ENCODE measurements at places on chromosomes 6 and 20. TPM values are rescaled to one million over a fixed set of nuclear protein-coding genes. Genes with fewer than 3 reads are reported as not detected.

The RAET1L gene
- total RNA-seq, result not detected

The MEA1 gene
- total RNA-seq, result 90.9 TPM

The ENPP1 gene
- total RNA-seq, result 34.8 TPM

The GRM1 gene
- not detected for total RNA-seq

The CDC5L gene
- total RNA-seq, result 27.7 TPM

- H3K36me3 ChIP-seq, result no peaks in the 10 kb centered on the region
- no peaks in the 10 kb centered on the region for H3K27me3 ChIP-seq
- H3K4me1 ChIP-seq, result peaks cover 4% of the 10 kb centered on the region
- no peak overlapping the region for H3K4me3 ChIP-seq
- no peak overlapping the region for H3K27ac ChIP-seq
- DNase-seq, result no peak
Observed at GRCh38 chr20:19783966-19784401, 25.9 kb downstream of the RIN2 start.

DNA sequence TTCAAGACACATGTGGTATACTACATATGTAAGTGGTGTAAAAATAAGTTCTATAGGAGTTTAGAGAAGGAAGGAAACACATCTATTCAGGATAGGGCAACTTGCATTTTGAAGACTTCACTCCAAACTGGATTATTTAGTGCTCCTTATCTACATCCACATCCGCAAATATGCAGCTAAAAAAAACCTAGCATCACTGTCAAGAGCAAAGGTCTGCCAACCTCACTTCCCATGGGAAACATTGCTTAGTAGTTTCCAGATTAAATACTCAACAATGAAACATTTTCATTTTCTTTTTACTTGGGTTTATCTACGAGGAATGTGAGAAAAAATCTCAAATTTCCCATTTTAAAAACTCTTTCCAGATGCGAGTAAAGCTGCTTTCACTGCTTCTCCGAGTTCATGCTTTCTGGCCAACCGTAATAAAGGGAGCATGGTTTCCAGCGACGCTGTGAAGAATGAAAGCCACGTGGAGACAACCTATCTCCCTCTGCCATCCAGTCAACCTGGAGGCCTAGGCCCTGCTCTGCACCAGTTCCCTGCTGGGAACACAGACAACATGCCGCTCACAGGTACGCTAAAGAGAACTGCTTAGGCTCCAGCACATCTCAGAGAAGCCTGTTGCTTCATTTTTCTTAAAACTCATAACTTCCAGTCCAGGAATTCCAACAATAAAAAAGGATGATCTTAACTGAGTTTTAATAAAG is 48.2 kb downstream of the RFX6 start:
- no peaks in the 10 kb centered on the region for H3K27me3 ChIP-seq
- no peaks in the 10 kb centered on the region for H3K36me3 ChIP-seq
- H3K27ac ChIP-seq, result no peak overlapping the region
- no peaks in the 10 kb centered on the region for H3K4me1 ChIP-seq
- no peak for DNase-seq

- no peak for DNase-seq
- peaks cover 20% of the 10 kb centered on the region for H3K36me3 ChIP-seq
- no peak overlapping the region for H3K4me3 ChIP-seq
- peaks cover 36% of the 10 kb centered on the region for H3K4me1 ChIP-seq
- no peak overlapping the region for H3K27ac ChIP-seq
- no peaks in the 10 kb centered on the region for H3K27me3 ChIP-seq
Observed at GRCh38 chr6:75285283-75285639, 669 bp upstream of the TMEM30A start.

DNA sequence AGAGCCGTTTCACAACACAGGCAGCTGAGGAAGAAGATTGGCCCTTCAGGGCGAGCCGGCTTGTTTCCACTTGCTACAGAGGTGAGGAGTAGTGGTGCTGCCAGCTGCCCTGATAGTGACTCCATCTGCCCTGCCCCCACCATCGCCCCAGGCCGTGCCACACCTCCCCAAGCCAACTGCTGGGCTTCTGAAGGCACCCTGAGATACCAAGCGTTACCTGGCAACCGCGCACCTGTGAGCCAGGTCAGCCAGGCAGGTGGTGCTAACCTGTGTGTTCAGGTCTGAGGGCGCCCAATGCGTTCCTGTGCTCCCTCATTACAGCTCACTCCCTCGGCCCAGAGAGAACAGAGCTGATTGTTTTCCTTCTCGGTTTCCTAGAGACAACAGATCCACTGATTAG is 299.1 kb upstream of the ID4 start:
- no peaks in the 10 kb centered on the region for H3K4me1 ChIP-seq
- H3K27me3 ChIP-seq, result no peaks in the 10 kb centered on the region
- H3K4me3 ChIP-seq, result no peak overlapping the region

DNA sequence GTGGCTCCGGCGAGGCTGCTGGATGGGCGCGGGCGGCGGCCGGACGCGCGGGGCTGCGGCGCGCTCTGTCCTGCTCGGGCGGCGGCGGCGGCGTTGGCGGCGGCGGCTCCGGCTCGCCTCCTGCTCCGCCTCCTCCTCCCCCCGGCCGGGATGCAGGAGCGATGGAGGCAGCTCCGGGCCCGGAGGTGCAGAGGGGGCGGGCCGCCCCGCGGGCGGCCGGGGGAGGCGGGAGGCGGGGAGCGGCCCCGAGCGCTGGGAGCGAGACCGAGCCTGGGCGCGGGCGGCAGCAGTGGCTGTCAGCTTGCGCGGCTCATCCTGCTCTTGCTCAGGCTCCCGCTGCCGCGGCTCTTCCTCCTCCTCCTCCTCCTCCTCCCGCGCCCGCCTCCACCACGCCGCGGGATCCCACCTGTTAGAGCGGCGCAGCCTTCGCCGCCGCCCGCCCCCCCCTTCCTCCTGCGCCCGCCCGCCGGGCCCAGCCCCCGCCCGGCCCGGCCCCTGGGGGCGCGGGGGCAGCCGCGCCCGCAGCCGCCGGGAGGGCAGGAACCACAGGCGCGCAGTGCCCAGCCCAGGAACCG is at the start of gene NOL4L:
Gene NOL4L, minus strand, starts transcription at position 323 of the 575 bp plus-strand sequence. CDS start 443 bp downstream, outside the sequence.
- DNase-seq, result peak; percentile 24
- H3K27ac ChIP-seq, result peak within 1 kb of the TSS; percentile 78
- H3K27me3 ChIP-seq, result peaks cover 25% of the 10 kb centered on the region
- peak within 1 kb of the TSS; percentile 84 for H3K4me3 ChIP-seq
- H3K4me1 ChIP-seq, result peaks cover 21% of the 10 kb centered on the region
- H3K36me3 ChIP-seq, result no peaks in the 10 kb centered on the region

GRCh38 chr6:121748376-121748775 is 312.9 kb downstream of the GJA1 start:
- no peaks in the 10 kb centered on the region for H3K27me3 ChIP-seq
- H3K36me3 ChIP-seq, result no peaks in the 10 kb centered on the region
- no peaks in the 10 kb centered on the region for H3K4me1 ChIP-seq
- no peak overlapping the region for H3K27ac ChIP-seq
- H3K4me3 ChIP-seq, result no peak overlapping the region
- no peak for DNase-seq

DNA sequence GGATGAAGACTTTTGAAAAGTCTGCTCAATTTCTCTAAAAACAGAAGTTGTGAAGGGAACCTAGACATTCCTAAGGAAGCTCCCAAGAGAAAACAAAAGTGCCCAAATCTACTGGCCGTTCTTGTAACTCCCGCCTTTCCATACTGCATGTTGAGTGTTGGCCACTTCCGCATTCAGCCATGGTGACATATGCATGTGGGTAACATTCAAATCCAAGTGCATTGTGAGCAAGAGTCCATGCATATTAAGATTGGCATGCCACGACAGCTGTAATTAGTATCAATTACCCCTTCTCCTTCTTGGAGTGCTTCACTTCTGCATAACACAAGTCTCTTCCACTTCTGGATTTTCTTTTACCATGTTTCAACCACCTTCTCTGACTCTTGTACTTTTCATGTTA is 8.4 kb downstream of the SLC35D3 start:
- H3K27ac ChIP-seq, result no peak overlapping the region
- H3K36me3 ChIP-seq, result no peaks in the 10 kb centered on the region
- peaks cover 32% of the 10 kb centered on the region for H3K27me3 ChIP-seq

- no peaks in the 10 kb centered on the region for H3K27me3 ChIP-seq
- H3K4me3 ChIP-seq, result no peak overlapping the region
- DNase-seq, result no peak
- H3K27ac ChIP-seq, result no peak overlapping the region
Observed at GRCh38 chr20:47225458-47225857, 131.0 kb downstream of the ZMYND8 start.

- no peaks in the 10 kb centered on the region for H3K36me3 ChIP-seq
- H3K27me3 ChIP-seq, result no peaks in the 10 kb centered on the region
- H3K4me3 ChIP-seq, result no peak overlapping the region
- H3K4me1 ChIP-seq, result peaks cover 11% of the 10 kb centered on the region
Observed at GRCh38 chr20:50504231-50504823, 5.9 kb upstream of the PTPN1 start.

GRCh38 chr6:163231356-163232014 is 183.0 kb upstream of the QKI start:
- no peak for DNase-seq
- no peaks in the 10 kb centered on the region for H3K36me3 ChIP-seq
- no peaks in the 10 kb centered on the region for H3K27me3 ChIP-seq
- H3K4me3 ChIP-seq, result no peak overlapping the region

DNA sequence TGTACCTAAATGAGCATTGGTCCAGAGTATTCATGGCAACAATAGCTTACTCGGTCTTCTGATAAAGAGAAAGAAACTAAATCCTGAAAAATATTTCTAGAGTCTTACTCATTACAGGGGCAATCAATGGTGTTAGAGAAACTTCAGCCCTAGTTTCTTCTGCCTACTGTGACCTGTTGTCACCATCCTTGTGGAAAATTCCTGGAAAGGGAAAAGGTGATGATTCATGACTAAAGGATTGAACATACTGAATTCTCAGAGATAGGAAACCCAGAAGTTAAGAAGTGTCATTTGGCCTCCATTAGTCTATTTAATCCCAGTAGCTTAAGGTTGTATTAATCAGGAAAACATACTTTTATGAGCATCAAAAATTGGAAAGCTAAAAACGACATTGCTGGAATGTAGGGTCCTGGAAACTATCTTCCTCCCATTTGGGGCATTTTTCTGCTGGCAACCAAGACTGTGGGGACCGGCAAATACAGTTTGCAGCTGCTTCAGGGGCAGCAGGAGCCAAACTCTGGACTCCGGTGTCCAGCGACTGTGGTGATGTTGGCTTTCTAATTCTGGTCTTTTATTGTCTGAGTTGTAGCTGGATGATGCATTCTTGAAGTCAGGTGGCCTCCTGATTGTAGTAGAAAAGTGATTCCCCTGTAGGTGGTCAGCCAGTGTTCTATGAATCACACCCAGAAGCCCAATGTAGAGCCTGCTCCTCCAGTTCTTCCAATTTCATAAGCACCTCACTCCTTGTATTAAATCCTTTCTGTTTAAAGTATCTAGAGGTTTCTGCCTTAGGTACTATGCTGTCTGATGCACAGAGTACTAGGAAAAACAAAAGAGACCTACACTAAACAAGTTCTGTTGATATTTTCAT is 67.6 kb downstream of the LCA5 start:
- no peaks in the 10 kb centered on the region for H3K4me1 ChIP-seq
- H3K36me3 ChIP-seq, result no peaks in the 10 kb centered on the region
- H3K27me3 ChIP-seq, result peaks cover 4% of the 10 kb centered on the region
- no peak for DNase-seq
- H3K27ac ChIP-seq, result no peak overlapping the region

- H3K27ac ChIP-seq, result no peak overlapping the region
- H3K36me3 ChIP-seq, result no peaks in the 10 kb centered on the region
- H3K4me1 ChIP-seq, result no peaks in the 10 kb centered on the region
- no peaks in the 10 kb centered on the region for H3K27me3 ChIP-seq
Observed at GRCh38 chr6:123458218-123458617, 178.5 kb downstream of the TRDN start.

GRCh38 chr6:158564243-158565121 is 4.6 kb downstream of the TMEM181 start:
- no peaks in the 10 kb centered on the region for H3K27me3 ChIP-seq
- peaks cover 68% of the 10 kb centered on the region for H3K4me1 ChIP-seq

DNA sequence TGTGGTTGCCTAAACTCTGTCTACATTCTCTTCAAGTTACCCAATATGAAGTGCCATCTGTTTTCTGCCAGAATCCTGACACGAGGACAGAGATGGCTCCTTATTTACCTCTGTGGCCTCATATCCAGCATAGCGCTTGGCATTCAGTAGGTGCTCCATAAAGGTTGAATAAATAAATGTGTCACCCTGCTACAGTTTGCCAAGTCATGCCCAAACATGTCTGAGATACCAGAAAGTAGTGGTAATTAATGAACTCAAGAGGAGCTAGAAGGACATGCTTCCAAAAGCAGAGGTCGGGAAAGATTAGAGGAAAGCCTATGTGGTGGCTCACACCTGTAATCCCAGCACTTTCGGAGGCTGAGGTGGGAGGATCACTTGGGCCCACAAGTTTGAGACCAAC is 30.9 kb upstream of the E2F3 start:
- H3K4me3 ChIP-seq, result no peak overlapping the region
- H3K4me1 ChIP-seq, result peaks cover 48% of the 10 kb centered on the region
- no peak for DNase-seq
- H3K27ac ChIP-seq, result no peak overlapping the region

DNA sequence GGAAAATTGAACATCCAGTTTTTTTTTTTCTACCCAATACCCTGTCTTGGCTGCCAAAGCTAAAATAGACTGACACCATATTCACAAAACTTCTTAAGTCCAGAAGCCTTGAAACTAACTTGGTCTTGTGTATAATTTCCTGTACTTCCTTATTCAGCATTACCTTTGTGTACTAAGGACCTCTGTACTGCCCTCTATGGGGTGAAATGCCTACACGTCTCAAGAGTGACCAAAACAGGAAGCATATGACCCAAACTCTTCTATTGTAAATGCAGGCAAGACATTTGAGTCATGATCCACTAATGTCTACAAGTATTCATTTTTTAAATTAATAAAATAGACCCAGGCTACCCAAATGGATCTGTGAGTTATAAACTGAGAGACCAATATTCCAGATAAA is 50.4 kb downstream of the HMGCLL1 start:
- no peaks in the 10 kb centered on the region for H3K4me1 ChIP-seq
- no peaks in the 10 kb centered on the region for H3K36me3 ChIP-seq
- DNase-seq, result no peak
- H3K27ac ChIP-seq, result no peak overlapping the region
- H3K4me3 ChIP-seq, result no peak overlapping the region

DNA sequence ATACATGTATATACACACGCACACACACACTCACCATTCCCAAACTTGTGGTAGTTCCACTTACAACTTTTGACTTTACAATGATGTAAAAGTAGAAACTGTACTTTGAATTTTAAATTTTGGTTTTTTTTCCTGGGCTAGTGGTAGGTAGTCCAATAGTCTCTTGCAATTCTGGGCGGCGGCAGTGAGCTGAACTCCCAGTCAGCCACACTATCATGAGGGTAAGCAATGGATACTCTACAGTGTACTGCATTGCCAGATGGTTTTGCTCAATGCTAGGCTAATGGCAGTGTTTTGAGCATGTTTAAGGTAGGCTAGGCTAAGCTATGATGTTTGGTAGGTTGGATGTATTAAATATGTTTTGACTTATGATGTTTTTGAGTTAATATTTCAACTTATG is 136.2 kb upstream of the GPR6 start:
- H3K4me3 ChIP-seq, result no peak overlapping the region
- no peaks in the 10 kb centered on the region for H3K36me3 ChIP-seq
- no peak for DNase-seq

- no peak overlapping the region for H3K27ac ChIP-seq
- no peaks in the 10 kb centered on the region for H3K4me1 ChIP-seq
- no peaks in the 10 kb centered on the region for H3K36me3 ChIP-seq
- no peak for DNase-seq
Observed at GRCh38 chr6:47165918-47166317, 123.8 kb upstream of the ADGRF1 start.
